CD4-positive, alpha-beta T cell treated with Interleukin-4 for 4 hours (primary cell): ENCODE measurements at places on chromosomes 7 and 10.

DNA sequence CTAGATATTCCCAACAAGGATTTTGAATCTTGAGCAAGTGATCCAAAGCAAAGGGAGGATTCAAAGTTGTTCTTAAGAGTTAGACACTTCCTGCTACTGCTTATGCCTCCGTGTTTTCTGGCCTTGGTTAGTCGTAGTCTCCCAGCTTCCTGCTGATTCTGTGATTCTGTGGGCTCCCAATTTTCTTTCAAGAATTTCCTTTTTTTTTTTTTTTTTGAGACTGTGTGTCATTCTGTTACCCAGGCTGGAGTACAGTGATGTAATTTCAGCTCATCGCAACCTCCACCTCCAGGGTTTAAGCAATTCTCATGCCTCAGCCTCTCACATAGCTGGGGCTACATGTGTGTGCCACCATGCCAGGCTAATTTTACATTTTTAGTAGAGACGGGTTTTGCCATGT is 4.4 kb upstream of the ITGB8 start:
- no peak for DNase-seq

DNA sequence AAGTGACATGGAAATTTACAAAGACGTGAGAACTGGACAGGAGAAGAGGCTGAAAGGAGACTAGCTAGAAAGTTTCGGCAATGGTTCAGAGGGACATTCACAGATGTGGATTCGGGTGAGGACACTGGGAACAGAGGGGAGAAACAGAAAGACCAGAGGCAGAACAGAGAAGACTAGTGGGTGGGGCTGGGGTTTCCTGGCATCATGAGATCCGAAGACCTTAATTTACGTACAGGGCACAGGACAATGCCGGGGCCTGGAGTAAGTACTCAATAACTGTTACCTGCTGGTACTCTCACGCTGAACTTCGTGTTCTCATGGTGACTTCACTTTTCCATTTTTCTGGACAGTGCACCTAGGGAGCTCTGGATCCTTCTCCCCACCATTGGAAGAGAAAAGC is 53.5 kb downstream of the VOPP1 start:
- no peak for DNase-seq

DNA sequence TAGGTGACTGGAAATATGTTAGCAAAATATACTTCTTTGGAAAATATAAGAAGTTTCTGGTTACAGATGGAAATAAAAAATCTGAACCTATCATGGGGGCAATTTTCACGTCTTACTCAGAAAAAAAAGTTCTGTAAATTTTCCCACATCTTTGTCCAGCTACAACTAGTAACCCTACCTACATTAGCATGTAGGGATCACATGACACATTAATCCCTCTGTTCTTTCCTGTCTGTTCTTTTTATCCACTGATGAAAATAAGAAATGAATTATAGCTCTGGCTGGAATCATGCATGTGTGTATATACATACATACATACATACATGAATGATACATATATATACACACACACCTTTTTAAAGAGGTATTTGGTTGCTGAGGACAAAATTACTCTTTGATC is 3.6 kb upstream of the FAM53B start:
- no peak for DNase-seq

GRCh38 chr7:93949423-93949822 is 27.9 kb downstream of the GNG11 start:
- no peak for DNase-seq

GRCh38 chr7:157427811-157428553 is 91.2 kb downstream of the DNAJB6 start:
- no peak for DNase-seq

- DNase-seq, result no peak
Measured at GRCh38 chr7:50855526-50855925, 72.8 kb upstream of the GRB10 start.

- DNase-seq, result no peak
Measured at GRCh38 chr10:32959006-32959920, 1.2 kb upstream of the ITGB1 start.

GRCh38 chr7:3639253-3639652 is 338.2 kb downstream of the SDK1 start:
- no peak for DNase-seq

DNA sequence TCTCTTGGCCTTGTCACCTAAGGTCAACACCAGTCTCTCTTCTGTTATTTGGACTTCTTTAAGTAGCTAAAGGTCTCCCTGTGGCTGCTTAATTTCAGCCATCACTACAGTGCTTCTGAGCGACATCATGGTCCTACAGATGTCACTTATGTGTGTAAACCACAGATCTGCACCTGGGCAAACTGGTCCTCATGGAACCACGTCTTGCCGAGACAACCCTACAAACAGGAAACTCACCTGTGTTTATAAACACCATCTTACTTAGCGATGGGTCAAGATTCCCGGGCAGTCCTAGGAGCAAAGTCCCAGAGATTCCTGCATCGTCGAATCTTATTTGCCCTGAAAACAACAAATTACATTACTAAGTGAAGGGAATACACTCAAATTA is 27.8 kb downstream of the KLF6 start:
- DNase-seq, result no peak

DNA sequence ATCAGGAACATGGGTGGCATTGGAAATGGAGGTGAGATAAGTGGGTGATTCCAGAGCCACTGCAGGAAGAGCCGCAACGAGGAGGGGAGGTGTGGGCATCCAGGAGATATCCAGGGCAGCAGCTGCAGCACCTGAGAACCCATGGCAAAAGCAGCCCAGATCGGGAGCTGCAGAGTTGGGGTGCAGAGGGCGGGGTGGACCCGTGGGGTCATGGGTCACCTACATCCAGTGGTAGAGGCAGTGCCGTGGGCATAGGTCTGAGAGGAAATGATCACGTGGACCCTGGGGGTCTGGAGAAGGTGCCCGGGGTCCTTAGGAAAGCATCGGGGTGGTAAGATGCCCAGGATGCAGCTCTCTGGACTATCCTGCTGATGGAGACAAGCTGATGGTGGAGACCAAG is 530.0 kb downstream of the GLRX3 start:
- DNase-seq, result no peak

GRCh38 chr7:109986701-109987100 is 1104.2 kb upstream of the LRRN3 start:
- DNase-seq, result no peak

DNA sequence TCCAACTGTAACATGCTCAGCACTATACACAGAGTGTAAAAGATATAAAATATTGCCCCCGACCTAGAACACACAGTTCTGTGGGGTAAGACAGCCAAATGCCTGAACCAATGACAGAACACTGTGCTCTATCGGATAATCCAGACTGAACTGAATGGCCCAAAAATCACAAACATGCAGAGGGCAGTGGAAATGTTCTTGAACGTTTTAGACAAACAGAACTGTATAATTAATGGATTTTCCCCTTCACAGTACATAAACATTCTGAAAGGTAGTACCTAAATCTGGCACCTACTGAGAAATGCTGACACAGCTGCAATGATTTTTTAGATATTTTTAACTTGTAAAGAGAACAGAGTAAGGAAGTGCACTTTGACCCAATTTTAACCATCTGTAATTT is 33.4 kb downstream of the PARD3 start:
- DNase-seq, result no peak

GRCh38 chr10:52729271-52730104 is 43.1 kb downstream of the MBL2 start:
- no peak for DNase-seq

DNA sequence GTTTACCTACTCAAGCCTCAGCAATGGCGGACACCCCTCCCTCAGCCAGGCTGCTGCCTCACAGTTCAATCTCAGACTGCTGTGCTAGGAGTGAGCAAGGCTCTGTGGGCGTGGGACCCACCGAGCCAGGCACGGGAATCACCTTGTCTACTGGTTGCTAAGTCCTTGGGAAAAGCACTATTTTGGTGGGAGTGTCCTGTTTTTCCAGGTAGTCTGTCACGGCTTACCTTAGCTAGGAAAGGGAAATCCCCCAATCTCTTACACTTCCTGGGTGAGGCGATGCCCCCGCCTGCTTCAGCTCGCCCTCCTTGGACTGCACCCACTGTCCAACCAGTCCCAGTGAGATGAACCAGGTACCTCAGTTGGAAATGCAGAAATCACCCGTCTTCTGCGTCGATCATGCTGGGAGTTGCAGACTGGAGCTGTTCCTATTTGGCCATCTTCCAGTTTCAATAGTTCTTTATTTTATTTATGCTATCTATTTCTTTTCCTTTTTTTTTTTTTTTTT is at the start of gene HYAL4:
Gene HYAL4, plus strand, starts transcription at position 458 of the 508 bp plus-strand sequence. CDS start 23,105 bp downstream, outside the sequence.
- DNase-seq, result no peak

GRCh38 chr10:23521735-23522134 is 82.9 kb downstream of the OTUD1 start:
- no peak for DNase-seq

DNA sequence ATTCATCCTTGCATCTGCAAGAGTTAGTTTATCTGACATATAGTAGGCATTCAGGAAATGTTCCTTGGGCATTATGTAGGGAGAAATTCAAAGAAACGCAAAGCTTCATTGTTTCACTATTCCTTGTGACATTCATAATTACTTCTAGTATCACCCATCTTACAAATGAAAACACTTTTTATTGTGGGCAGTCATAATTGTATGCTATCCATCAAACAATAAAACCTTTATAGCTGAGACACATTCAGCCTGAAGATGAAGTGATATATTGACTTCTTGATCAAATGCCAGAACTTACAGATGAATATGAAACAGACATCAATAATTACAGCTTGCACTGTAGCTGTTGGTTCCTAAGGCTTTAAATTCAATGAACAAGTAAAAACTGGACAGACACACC is 36.4 kb downstream of the FAM204A start:
- no peak for DNase-seq

GRCh38 chr10:92149261-92149660 is 141.6 kb downstream of the CPEB3 start:
- DNase-seq, result no peak

- no peak for DNase-seq
Measured at GRCh38 chr10:129966889-129967578, 3.0 kb upstream of the EBF3 start.

- DNase-seq, result no peak
Measured at GRCh38 chr10:124865676-124866075, 64.1 kb downstream of the ABRAXAS2 start.

DNA sequence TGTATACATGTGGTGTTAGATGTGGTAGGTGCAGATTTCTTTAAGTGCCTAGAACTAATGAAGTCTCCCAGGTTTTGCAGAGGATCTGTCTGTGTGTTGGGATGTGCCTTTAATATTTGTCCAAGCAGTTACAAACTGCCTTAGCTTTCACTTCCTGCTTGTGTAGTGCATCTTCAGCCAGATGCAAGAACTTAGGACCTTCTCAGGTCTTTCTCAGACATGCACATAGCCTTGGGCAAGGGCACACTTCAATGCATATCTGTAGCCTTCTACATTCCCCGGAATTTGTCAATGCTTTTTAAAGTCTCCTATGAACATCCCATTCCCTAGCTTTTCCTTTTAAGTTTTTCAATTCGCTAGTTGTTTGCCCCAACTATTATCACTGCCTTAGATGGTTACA is 47.2 kb upstream of the SLC39A12 start:
- DNase-seq, result no peak

DNA sequence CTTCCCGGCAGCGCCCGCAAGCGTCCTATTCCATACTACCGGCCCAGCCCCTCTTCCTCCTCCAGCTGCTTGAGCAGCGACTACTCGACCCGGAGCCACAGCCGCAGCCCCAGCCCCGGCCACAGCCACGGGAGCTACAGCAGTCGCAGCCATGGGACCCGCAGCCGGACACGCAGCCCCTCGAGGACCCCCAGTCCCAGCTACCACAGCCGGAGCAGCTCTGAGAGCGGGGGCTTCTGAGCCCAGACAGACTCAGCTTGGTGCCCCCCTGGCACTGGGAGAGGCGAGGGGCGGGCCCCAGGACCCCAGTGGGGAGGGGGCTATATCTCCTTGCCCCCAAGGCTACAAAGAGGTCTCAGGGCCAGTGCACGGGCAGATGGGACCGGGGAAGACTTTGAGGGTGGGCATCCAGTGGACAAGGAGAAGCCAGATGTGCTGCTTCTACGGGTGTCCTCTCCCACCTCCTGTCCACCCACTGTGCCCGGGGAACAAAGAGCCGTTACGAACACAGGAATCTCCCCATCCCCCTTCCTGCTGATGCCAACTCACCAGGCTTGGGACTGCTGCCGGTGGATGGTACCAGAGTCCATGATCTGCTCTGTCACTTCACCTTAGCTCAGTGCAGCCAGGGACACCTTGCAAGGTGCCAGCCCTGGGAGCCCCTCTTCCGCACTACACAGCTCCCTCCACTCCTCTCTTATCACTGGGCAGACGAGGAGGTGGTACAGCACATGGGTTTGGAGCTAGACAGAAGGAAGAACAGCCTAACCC is 16.7 kb upstream of the HSPB1 start:
- DNase-seq, result no peak

- no peak for DNase-seq
Measured at GRCh38 chr10:123621492-123621891, 44.7 kb upstream of the GPR26 start.

- no peak for DNase-seq
Measured at GRCh38 chr7:90715067-90715466, 118.9 kb downstream of the CDK14 start.

DNA sequence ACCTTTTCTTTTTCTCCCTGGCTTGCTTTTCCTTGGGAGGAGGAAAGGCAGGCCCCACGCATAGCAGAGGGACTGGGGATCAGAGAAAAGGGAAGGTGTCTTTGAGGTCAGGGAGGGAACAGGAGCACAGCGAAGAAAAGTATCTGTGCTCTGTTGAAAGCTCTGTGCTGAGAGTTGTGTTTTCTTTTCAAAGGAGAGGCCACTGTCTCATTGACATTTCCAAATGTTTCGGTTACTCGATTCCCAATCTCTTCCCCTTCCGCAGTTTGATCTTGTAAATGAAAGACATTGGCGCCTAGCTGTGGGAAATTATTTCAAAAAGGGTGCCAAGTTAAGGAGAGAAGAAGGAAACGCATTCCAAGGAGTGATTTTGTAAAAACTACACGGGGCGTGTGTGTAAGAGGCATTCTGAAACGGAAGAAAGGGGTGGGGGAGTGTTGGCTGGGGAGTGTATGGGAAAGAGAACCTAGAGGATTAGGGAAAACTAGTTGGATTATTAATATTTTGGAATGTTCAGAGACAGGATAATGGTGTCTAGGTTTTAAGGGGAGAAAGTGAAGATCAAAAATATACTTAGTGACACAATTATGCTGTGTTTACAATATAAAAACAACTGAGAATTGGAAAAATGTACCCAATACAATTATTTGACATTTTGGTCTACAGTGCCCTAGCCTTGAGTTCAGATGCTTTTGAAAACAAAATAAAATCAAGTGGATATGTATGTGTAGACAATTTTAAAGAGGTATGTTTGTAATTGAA is 708 bp downstream of the KLHDC10 start:
- no peak for DNase-seq
